ENCODE measurements at places on chromosomes 5 and 9. TPM values are rescaled to one million over a fixed set of nuclear protein-coding genes. Genes with fewer than 3 reads are reported as not detected.

DNA sequence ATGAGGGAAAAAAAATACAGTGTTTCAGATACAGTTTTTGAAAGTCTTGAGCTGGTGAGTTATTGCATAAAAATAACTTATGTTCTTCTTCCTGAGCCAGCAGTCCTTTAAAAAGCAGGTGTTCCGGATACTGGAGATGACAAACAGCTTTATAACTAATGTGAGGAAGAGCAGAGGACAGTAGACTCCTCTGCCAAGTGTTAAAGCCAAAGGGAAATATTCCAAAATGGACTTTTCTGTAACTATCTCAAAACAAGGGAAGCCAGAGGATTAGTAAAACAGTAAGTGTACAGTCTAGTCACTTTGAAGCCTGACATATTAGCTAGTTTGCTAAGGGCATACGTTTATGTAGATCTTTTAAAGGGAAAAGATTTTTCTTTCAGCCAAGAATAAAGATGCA lies 11.0 kb upstream of the SNCAIP start:
- no peak for DNase-seq

- no peak for DNase-seq
These were observed 33.6 kb downstream of the TNFAIP8 start for GRCh38 chr5:119389288-119390030.

DNA sequence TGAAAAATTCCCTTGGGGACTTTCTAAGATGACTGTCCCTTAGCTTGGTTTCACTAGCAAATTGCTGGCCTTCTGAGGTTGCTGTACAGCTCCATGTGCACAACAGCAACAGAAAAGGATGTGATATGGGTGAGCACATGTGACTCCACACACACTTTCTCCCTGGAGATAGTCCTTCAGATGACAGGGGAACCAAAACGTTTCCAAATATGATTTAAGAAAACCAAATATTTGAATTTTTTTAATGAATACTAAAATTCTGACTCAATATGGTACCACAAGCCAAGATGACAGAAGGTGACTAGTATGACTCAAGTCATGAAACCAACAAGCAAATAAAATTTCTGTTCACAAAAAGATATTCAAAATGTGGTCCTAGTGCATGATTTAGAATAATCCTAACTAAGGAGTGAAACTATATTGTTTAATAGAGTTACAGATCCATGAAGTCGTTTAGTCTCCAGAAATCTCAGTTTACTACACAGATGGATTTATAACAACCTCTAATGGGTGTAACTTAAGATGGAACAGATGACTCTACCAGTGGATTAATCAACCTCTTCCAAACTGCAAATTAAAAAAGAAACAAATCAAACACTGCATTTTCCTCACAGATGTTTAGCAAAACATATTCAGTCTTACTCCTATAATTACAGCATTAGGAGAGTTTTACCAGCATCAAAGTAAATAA lies 144.8 kb upstream of the PIK3R1 start:
- DNase-seq, result no peak

- DNase-seq, result peak; percentile 47
These were observed 795 bp downstream of the NDUFAF2 start for GRCh38 chr5:60945813-60946187.

DNA sequence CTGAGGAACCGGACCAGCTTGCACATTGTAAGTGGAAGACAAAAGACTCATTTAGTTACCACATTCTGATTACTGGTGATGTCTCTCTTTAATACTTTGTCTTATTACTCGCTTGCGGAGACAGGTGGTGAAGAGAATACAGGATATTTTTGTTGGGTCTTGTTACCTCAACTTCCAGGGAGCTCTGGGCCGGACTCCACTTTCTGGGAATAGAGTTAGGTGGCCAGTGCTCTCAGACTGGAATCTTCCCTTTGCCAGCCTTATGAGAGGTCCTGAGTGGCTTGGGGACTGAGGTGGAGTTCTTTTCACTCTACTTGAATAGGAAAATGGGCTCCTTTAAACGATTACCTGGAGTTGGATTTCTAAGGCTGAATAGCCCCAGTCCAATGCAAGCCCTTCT lies 33.3 kb upstream of the SPRY4 start:
- no peak for DNase-seq

- DNase-seq, result no peak
These were observed 720 bp downstream of the TUSC1 start for GRCh38 chr9:25677301-25678146.

DNA sequence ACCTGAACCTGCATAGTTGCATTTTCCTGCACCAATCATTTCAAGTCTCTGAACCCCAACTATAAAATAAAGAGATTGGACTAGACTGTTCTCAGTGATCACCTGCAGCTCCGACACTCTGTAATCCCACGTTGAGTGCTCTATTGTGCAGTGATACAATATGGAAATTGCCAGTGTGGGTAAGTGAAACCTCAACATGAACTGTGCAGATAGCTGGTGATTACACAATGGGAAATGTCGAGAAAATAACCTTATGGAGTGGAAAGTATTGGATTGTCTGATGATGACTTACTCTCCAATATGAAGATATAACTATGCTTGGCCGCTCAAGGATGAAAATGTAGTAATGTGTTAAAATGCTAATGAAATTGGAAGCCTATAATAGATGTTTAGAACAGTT lies 293.1 kb upstream of the BRINP1 start:
- no peak for DNase-seq

DNA sequence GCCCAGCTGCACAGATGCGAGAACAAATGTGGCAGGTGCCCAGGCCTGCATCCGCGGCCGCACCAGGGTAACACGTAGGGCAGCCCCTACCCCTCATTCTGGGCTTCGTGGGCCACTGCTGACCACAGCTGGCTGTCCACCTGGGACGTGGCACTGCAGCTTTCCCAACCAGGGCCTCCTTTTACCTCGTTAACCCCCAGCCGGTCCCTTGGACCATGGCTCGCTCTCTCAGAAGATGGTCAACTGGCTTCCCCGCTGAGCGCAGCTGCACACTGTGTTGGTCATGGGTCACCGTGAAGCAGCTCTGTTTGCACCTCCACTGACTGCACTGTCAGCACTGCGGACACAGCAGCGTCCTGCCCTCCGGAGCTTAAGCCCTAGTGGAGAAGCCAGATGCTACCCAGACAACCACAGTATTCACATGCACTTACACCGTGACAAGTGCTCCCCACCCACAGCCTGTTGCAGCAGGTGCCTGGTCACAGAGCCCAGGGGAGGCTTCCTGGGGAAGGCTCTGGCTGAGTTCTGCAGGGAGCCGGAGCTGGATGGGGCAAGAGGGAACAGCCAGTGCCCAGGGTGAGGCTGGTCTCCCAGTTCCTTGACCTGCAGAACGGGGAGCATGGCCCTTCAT lies 10.5 kb upstream of the PLEKHG4B start:
- DNase-seq, result no peak

CER1 gene
- not detected for total RNA-seq

LSM11 gene
- 5.8 TPM for total RNA-seq

FOXD4 gene
- 0.20 TPM for total RNA-seq

Measured in activated CD4-positive, alpha-beta memory T cell treated with anti-CD3 and anti-CD28 coated beads, Interleukin-2, amount 10 ng/mL, durations not matched to agents 7 days and 5 days (primary cell).